ENCODE measurements at places on chromosomes 4 and X. TPM values are rescaled to one million over a fixed set of nuclear protein-coding genes. Genes with fewer than 3 reads are reported as not detected.
A peak's percentile ranks its signal among the peaks of the same experiment; 100 is the strongest.

- no peak for DNase-seq
Measured at GRCh38 chrX:45715748-45716147, 515.1 kb upstream of the DIPK2B start.

Gene SH3TC1
- total RNA-seq = 20.9 TPM

GRCh38 chr4:124708517-124709300 lies 3.8 kb downstream of the ANKRD50 start:
- DNase-seq = no peak

Gene CRMP1
- total RNA-seq = not detected

- DNase-seq = no peak
Measured at GRCh38 chr4:73650250-73650649, 30.0 kb upstream of the RASSF6 start.

Gene CHRNA9
- total RNA-seq = not detected

GRCh38 chr4:18981234-18981615 lies 959.7 kb upstream of the LCORL start:
- no peak for DNase-seq

- no peak for DNase-seq
Measured at GRCh38 chr4:173525118-173526011, 4.7 kb downstream of the HAND2 start.

- DNase-seq = no peak
Measured at GRCh38 chr4:70754470-70754869, 32.7 kb downstream of the RUFY3 start.

DNA sequence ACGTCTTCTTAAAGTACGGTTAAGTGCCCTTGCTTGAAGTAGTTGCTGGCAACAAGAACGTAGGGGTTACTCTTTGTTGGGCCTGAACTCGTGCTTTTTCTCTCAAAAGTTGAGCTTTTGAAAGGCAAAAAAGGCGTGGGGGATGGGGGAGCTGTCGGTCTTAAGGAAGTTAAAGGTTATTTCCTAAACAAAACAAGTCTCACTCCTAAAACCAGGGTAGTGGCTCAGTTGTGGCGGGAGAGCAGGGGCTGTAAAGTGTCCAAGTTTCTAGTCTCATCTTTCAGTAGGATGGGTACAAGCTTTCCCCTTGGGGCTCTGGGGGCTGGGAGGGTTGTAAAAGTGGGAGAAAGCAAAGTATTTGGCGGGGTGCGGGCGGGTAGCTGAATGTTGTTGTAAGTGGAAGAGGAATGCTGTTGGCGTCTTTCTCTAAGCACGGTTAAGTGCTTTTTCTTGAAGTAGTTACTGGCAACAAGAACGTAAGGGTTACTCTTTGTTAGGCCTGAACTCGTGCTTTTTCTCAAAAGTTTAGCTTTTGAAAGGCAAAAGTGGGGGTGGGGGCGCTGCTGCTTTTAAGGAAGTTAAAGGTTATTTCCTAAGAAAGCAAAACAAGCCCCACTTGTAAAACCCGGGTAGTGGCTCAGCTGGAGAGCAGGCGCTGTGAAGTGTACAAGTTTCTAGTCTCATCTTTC lies 904 bp upstream of the WDR1 start:
- peak; percentile 84 for DNase-seq

GRCh38 chrX:152806035-152806434 lies 24.5 kb downstream of the CETN2 start:
- DNase-seq = no peak

Gene EVC2
- 0.40 TPM for total RNA-seq

- DNase-seq = no peak
Measured at GRCh38 chr4:48299560-48299959, 29.9 kb upstream of the TEC start.
